8988T (cell line): ENCODE measurements at places on chromosomes 1 and 21.
A peak's percentile ranks its signal among the peaks of the same experiment; 100 is the strongest.

DNA sequence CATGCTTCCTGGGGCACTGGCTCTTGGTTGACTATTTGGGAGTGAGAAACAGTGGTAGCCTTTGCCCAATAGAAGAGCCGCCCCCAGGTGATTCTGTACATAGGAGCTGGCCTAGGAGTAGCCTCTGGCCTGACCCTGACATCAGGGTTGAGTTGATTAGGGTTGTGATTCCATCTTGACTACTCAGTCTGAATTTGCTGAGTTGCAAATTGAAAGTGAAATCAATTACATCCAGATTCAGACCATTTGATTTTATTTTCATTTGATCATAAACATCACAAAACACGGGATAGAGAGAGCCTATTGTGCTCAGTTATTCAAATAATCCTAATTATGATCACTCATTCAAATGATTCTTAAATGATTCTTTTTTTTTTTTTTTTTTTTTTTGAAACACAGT is 253.2 kb downstream of the KIF26B start:
- DNase-seq: no peak

GRCh38 chr1:14194511-14194910 is 404.0 kb upstream of the KAZN start:
- DNase-seq: no peak

- DNase-seq: no peak
Measured at GRCh38 chr1:42420911-42421585, 34.8 kb downstream of the ZMYND12 start.

- no peak for DNase-seq
Measured at GRCh38 chr1:77276941-77277340, 4.9 kb upstream of the AK5 start.

- DNase-seq: peak; percentile 47
Measured at GRCh38 chr1:1599030-1599934, 653 bp downstream of the FNDC10 start.
